ENCODE measurements at places on chromosomes 3 and 15. TPM values are rescaled to one million over a fixed set of nuclear protein-coding genes. Genes with fewer than 3 reads are reported as not detected.

GRCh38 chr3:196268284-196269163 lies 19.0 kb downstream of the PCYT1A start:
- peaks cover 10% of the 10 kb centered on the region for H3K36me3 ChIP-seq
- no peaks in the 10 kb centered on the region for H3K27me3 ChIP-seq

DNA sequence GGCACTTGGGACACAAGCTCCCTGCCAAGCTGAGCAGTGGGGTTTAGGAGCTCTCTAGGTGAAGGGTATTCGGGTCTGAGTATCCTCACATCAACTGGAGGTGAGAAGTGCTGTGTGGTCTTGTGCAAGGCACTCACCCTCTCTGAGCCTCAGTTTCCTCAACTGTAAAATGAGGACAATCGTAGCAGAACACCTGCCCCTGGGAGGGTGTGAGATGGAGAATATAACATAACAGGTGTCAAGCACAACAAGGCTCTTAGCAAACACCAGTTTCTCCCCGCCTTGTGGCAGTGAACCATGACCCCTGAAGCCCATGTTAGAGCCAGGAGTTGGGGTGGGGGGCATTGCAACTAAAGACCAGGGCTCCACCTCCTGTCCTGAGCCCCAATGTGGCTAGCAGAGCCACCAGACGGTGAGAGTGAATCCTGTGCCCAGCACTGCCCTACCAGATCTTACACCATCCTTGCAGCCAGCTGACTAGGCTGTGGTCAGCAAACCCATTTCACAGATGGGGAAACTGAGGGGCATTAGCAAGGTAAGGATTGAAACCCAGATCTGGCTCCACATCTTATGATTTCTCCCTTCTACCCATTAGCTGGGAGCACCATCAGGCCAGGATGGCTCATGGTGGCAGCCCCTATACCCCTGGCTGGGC lies 2.6 kb upstream of the PLXND1 start:
- no peak overlapping the region for H3K27ac ChIP-seq
- no peaks in the 10 kb centered on the region for H3K36me3 ChIP-seq
- H3K4me1 ChIP-seq = peaks cover 72% of the 10 kb centered on the region
- H3K27me3 ChIP-seq = no peaks in the 10 kb centered on the region

Gene PLCD1
- 11.4 TPM for total RNA-seq

DNA sequence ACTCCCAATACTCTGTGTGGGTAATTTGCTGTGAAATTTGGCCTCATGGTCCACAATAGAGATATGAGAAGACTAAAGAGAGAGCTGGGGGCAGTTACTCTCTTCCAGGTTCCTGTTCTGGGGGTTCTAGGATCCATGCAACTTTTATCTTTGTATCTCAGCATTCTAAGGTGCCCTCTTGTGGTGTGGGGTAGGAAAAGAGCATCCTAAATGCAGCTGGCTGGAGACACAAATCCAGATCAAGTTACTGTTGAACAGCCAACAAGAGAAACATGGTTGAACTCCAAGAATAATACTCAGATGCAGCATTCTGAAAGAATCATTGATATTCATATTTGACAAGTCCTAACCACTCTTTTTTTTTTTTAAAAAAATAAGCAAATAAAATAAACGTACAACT lies 238.2 kb downstream of the GREM1 start:
- H3K36me3 ChIP-seq = no peaks in the 10 kb centered on the region
- no peak overlapping the region for H3K4me3 ChIP-seq
- no peaks in the 10 kb centered on the region for H3K27me3 ChIP-seq
- peak; percentile 25 for DNase-seq

GRCh38 chr3:196236223-196236622 lies 19.9 kb downstream of the SLC51A start:
- H3K27ac ChIP-seq = no peak overlapping the region
- DNase-seq = no peak
- no peak overlapping the region for H3K4me3 ChIP-seq

Gene TTC14
- total RNA-seq = 35.9 TPM

DNA sequence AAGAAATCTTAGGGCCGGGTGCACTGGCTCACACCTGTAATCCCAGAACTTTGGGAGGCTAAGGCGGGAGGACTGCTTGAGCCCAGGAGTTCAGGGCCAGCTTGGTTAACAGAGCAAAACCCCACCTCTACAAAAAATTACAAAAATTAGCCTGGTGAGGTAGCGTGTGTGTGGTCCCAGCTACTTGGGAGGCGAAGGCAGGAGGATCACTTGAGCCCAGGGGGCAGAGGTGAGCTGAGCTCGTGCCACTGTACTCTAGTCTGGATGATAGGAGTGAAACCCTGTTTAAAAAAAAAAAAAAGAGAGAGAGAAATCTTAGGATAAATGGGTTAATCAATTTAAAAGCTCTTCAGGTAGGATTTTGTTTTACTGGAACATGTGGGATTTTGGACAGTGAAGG lies 31.2 kb upstream of the DUT start:
- H3K4me3 ChIP-seq = no peak overlapping the region
- no peaks in the 10 kb centered on the region for H3K36me3 ChIP-seq
- H3K27me3 ChIP-seq = no peaks in the 10 kb centered on the region

- no peak overlapping the region for H3K4me3 ChIP-seq
- no peaks in the 10 kb centered on the region for H3K27me3 ChIP-seq
- no peaks in the 10 kb centered on the region for H3K4me1 ChIP-seq
- H3K36me3 ChIP-seq = no peaks in the 10 kb centered on the region
- no peak overlapping the region for H3K27ac ChIP-seq
Measured at GRCh38 chr15:76840830-76841460, 64.2 kb downstream of the SCAPER start.

GRCh38 chr15:98881526-98882520 lies 125.8 kb downstream of the PGPEP1L start:
- H3K4me1 ChIP-seq = peaks cover 15% of the 10 kb centered on the region
- no peak overlapping the region for H3K4me3 ChIP-seq
- H3K27me3 ChIP-seq = no peaks in the 10 kb centered on the region
- no peaks in the 10 kb centered on the region for H3K36me3 ChIP-seq

GRCh38 chr3:61560517-61561373 lies 626 bp upstream of the PTPRG start:
- DNase-seq = peak; percentile 81
- no peaks in the 10 kb centered on the region for H3K36me3 ChIP-seq
- H3K4me3 ChIP-seq = peak overlapping the region; percentile 86
- H3K27ac ChIP-seq = peak overlapping the region; percentile 100
- peaks cover 2% of the 10 kb centered on the region for H3K27me3 ChIP-seq

Gene DPH6
- total RNA-seq = 25.8 TPM

DNA sequence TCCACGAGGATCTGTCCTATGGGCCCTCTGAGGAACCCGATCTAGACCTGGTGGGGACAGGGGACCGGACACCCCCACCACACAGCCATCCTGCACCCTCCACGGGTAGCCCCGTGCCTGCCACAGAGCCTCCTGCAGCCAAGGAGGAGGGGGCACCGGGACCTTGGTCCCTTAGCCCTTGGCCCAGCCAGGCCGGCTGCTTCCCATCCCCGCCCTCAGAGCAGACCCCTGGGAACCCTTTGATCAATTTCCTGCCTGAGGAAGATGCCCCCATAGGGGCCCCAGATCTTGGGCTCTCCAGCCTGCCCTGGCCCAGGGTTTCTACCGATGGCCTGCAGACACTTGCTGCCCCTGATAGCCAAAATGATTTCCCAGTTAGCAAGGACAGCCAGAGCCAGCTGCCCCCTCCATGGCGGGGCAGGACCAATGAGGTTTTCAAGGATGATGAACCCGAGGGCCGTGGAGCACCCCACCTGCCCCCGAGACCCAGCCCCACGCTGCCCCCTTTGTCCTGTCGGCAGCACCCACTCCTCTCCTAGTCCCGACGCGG lies 91.5 kb downstream of the TBC1D2B start:
- no peak overlapping the region for H3K4me3 ChIP-seq

Gene CAND2
- total RNA-seq = not detected

DNA sequence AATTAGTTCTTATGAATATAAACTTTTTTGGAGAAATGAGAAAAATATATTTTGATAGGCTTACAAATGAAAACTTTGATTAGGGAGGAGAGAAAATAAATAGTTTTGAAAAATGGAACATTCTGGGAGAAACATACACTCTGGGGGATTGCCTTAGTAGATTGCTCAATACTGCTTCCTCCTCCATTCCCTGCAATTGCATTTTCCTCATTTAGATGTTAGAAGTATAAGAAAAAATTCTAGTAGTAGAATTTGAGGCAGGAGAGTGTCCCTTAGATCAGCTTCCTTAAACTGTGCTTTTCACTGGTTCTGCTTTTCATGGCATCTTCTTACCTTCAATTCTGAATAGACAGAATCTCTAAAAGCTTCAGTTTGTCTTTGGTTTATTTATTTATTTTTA lies 46.2 kb upstream of the CTDSPL2 start:
- DNase-seq = no peak
- 0 out of 2 replicates have a peak, but pooled peaks cover 5% of the 10 kb centered on the region for H3K4me1 ChIP-seq
- no peak overlapping the region for H3K27ac ChIP-seq
- H3K27me3 ChIP-seq = no peaks in the 10 kb centered on the region
- no peak overlapping the region for H3K4me3 ChIP-seq
- peaks cover 9% of the 10 kb centered on the region for H3K36me3 ChIP-seq

- DNase-seq = no peak
- H3K4me3 ChIP-seq = no peak overlapping the region
- H3K4me1 ChIP-seq = no peaks in the 10 kb centered on the region
- peaks cover 6% of the 10 kb centered on the region for H3K27me3 ChIP-seq
Measured at GRCh38 chr15:85847031-85847430, 52.3 kb upstream of the KLHL25 start.

Gene GOLGA8B
- total RNA-seq = 38.8 TPM

Gene CCR9
- not detected for total RNA-seq

Gene SLC7A14
- total RNA-seq = not detected

DNA sequence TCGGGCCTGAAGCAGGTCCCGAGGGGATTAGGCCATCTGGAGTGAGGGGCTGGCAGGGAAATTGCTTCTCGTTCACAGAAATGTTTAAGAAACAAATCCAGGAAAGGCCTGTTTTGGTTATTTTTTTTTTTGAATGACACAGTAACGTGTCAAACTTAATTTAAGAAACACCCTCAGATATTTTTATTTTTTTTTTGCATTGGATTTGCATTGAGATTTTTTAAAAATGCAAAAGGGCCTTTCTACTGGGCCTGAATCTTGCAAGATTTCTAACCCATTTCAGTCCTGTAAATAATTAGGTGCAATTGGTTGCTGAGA lies 25.0 kb upstream of the KLF13 start:
- no peak overlapping the region for H3K4me3 ChIP-seq
- no peaks in the 10 kb centered on the region for H3K36me3 ChIP-seq
- no peaks in the 10 kb centered on the region for H3K27me3 ChIP-seq
- H3K4me1 ChIP-seq = peaks cover 92% of the 10 kb centered on the region

Gene ANKUB1
- total RNA-seq = not detected

- DNase-seq = no peak
- no peaks in the 10 kb centered on the region for H3K4me1 ChIP-seq
- no peaks in the 10 kb centered on the region for H3K27me3 ChIP-seq
- H3K36me3 ChIP-seq = no peaks in the 10 kb centered on the region
- no peak overlapping the region for H3K27ac ChIP-seq
Measured at GRCh38 chr3:179880868-179881267, 155.9 kb downstream of the PEX5L start.

DNA sequence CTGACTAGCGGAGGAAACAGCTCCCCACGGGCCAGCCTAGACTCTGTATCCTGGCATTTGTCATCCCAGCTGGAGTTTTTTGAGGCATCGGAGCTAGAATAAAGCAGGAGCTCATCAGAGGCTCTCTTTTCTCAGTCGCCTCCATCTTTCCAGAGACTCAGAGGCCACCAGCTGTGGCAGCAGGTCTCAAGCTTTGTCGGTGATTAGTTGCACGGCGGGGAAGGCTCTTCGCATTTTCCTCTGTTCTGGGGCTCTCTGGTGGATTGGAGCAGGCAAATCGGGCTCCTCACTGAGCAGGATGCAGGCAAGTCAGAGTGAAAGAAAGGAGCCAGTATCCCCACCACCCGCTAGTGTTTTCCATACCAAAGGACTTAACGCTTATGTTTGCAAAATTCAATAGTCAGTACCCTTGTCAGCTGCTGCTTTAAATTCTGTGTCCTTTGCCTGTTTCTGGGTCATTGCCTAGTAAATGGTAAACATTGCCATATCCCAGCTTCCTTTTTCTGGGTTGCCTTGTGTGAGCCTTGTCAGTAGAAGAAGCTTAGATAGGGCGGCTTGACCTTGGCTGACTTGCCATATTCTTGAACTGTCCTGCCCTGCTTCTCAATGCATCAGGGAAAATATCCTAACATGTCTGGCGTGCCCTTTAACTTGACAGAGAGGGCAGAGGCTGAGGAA lies 127.1 kb downstream of the PTPRG start:
- no peak overlapping the region for H3K4me3 ChIP-seq
- no peak for DNase-seq
- H3K4me1 ChIP-seq = peaks cover 35% of the 10 kb centered on the region
- no peaks in the 10 kb centered on the region for H3K27me3 ChIP-seq
- H3K27ac ChIP-seq = no peak overlapping the region
- no peaks in the 10 kb centered on the region for H3K36me3 ChIP-seq

Gene FBXW12
- total RNA-seq = not detected

- no peak overlapping the region for H3K4me3 ChIP-seq
- no peaks in the 10 kb centered on the region for H3K27me3 ChIP-seq
- no peaks in the 10 kb centered on the region for H3K4me1 ChIP-seq
- no peak overlapping the region for H3K27ac ChIP-seq
- DNase-seq = no peak
Measured at GRCh38 chr3:16898595-16899395, 14.0 kb downstream of the PLCL2 start.
